ENCODE measurements at places on chromosomes 4 and X.

DNA sequence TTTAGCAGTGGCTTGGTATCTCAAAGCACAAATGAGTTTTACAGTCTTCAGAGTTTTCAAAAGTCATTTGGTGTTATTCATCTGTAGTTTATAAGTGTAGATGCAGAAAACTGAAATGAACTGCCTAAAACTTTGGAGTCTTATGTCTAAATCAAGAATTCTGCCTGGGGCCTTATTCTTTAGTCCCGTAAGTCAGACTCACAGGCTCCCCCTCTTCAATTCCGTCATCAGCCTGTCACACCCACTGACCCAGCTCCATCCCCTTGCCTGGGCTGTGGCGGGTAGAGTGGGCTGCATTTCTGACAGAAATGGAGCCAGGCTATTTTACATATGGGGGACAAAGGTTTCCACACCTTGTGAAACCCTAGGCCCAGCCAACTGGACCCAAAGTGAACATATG lies 44.3 kb downstream of the TSPAN5 start:
- no peak for DNase-seq

- no peak for DNase-seq
Measured at GRCh38 chr4:110797486-110797885, 174.6 kb upstream of the PITX2 start.

DNA sequence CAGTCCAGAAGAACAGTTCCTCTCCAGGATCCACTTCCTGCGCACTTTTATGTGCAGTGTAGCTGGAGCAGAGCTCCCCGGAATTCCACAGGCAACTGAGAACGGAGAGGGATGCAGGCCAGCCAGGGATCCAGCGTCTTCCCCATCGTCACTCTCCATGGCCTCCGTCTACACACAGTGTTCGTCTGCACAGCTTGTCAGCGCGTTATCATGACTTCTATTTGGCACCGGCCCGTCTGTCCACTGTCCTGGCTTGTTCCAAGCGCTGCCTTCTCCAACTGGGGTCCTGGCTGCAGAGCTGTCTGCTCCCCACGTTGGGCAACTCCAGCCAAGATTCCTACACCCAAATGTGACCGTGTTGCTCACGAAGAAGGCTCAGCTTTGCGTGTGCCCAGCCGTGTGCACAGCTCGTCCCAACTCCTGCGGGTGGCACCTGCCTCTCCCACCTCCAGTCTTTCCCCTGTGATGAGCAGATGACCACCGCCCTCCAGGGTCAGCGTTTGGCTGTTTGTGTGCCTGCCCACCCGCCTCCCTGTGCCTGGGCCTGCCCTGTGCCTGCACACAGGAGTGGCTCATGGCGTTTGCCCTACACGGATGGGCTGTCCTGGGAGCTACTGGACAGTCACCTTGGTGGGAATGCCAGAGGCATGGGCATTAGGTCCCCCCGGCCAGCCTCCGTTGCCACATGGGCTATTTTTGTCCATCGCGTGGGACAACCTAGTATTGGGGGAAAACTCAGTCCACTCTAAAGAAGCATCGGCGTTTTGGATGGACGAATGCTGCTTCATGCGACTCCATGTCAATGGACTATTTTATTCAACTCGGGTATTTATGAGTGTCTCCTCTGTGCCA lies 2.2 kb upstream of the CTBP1 start:
- no peak for DNase-seq

GRCh38 chr4:145196747-145197146 lies 16.4 kb upstream of the OTUD4 start:
- no peak for DNase-seq

DNA sequence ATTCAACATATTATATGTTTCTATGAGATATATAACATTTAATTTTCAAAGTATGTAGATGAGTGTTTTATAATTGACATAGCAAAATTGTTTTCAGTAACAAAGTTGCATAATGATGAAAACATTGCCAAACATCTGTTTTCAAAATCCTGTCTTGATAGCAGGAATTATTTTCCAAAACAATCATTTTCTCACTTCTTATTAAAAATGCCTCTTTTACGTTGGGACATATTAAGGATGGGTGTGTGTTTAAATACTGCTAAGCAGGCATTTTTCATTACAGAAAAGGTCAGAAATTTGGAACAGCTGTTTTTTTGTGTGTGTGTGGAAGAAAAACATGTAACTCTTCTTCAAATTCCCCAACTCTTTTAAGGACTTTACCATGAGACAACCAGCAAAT lies 452.0 kb downstream of the SPRY1 start:
- no peak for DNase-seq

- no peak for DNase-seq
Measured at GRCh38 chr4:150782921-150783320, 201.0 kb downstream of the MAB21L2 start.

All from CD4-positive, alpha-beta T cell treated with Interleukin-4 for 1 hour (primary cell).